MCF 10A (cell line): ENCODE measurements at places on chromosomes 6 and 20.
A peak's percentile ranks its signal among the peaks of the same experiment; 100 is the strongest.

- no peak for DNase-seq
These were observed 89.2 kb upstream of the THEMIS start for GRCh38 chr6:127990074-127990473.

- DNase-seq, result no peak
These were observed 138.2 kb downstream of the BMP7 start for GRCh38 chr20:57128044-57128757.

GRCh38 chr20:56437196-56437960, 25.3 kb downstream of the CASS4 start:
- no peak for DNase-seq

DNA sequence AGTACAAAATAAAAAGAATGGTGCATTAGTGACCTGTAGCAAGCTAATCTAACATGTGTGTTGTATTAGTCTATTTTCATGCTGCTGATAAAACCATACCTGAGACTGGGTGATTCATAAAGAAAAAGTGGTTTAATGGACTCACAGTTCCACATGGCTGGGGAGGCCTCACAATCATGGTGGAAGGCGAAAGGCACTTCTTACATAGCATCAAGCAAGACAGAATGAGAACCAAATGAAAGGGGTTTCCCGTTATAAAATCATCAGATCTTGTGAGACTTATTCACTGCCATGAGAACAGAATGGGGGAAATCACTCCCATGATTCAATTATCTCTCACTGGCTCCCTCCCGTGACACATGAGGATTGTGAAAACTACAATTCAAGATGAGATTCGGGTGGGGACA, 45.4 kb upstream of the AIG1 start:
- no peak for DNase-seq

GRCh38 chr6:30357678-30358540, 13.0 kb downstream of the RPP21 start:
- peak; percentile 58 for DNase-seq

DNA sequence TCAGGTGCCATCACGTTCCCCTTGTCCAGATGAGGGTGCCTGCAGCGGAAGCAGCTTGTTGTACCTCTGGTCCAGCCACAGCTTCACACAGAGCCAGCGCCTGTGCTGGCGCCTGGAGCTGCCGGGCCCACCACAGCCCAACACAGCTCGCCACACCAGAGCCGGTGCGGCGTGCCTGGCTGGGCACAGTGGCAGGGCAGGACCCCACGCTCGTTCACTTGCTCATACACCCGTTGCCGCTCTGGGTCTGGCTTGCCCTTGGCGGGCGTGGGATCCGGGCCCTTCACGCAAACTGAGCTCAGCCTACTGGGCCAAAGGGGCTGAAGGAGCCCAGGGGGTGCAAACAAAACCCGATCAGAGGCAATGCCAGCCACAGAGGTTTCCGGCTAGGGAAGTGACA, 492.5 kb upstream of the MANEA start:
- no peak for DNase-seq

- no peak for DNase-seq
These were observed 40.6 kb downstream of the CLVS2 start for GRCh38 chr6:123036648-123037047.

DNA sequence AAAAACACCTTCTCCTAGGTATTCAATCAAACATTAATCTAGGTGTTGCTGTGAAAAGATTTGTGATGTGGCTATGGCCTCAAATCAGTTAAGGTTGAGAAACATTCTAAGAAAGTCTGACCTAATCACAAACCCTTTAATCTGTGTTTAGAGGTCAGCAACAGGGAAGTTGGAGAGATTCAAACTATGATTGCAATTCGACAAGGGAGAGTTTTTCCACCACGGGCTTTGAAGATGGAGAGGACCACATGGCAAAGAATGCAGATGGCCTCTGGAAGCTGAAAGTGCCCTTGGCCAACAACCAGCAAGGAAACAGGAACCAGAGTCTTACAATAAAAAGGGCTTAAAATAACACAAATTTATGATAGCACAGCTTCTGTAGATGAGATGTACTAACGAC, 29.6 kb upstream of the LGSN start:
- no peak for DNase-seq

- peak; percentile 65 for DNase-seq
These were observed 645.0 kb downstream of the PHF3 start for GRCh38 chr6:64280569-64280968.

DNA sequence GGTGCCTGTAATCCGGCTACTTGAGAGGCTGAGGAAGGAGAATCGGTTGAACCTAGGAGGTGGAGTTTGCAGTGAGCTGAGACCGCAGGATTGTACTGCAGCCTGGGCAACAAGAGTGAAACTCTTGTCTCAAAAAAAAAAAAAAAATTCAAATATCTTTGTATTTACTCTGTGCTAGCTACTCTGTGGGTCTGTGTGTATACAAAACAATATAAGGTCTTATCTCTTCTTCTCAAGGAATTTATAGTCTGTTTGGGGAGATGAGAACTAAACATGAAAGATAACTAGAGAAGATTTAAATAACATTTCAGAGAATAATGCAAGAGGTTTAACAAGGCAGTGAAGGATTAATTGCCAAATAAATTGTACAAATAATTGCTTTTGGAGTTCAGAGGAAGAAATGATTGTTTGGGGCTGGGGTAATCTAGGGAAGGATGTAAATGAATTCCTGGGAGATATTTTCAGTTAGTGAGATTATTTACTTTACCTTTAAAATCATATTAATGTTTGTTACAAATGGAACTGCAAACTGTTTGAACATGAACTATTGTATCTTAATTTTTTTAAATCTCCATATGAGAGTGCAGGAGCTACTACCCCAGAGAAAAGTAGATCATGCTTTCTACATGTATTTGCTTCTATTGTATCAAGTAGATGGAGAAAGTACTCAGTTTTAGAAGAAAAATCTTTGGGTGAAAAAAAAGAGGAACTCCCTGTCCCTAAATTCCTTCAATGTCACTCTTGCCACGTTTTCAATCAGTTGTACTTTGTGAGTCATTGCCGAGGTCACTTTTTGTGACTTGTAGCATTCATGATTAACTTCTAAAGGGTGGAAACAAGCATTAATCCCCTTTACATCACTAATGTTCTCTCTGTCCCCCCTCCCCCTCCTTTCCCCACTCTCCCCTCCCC, 39.0 kb downstream of the NCOA3 start:
- no peak for DNase-seq

DNA sequence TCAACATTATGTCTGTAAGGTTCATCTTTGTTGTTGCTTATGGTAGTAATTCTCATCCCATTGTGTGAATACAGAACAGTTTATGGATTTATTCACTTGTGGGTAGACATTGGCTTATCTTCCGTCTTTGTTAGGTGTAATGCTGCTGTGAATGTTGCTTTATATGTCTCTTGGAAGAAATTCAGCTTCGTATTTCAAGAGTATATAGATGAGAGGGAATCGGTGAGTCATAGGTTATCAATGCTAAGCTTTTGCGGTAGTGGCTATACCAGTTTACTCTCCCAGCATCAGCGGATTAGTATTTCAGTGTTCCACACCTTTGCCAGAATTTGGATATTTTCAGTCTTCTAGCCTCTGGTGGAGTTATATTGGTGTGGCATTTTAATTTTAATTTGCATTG, 77.8 kb downstream of the ZFAND3 start:
- peak; percentile 54 for DNase-seq

GRCh38 chr6:12114055-12114503, 102.0 kb downstream of the HIVEP1 start:
- no peak for DNase-seq

DNA sequence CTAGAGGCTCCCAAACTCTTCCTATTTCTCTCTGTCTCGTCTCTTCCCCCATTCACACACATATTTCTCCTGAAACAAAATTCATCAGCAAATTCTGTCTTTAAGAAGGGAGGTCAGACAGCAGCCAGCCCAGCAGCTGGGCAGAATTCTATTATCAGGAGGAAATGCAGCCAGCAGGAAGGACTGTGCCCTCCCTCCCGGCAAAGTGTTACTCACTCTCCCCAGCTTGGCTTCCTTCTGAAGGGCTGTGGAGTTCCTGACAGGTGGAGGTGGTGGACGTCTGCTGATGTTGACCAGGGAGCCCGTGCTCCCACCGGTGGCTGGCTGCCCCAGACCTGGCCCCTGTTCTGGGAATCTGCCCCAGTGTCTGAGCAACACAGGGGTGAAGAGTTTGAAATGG, 37.3 kb downstream of the KCNB1 start:
- peak; percentile 30 for DNase-seq
